ENCODE measurements at places on chromosomes 13 and 19.

DNA sequence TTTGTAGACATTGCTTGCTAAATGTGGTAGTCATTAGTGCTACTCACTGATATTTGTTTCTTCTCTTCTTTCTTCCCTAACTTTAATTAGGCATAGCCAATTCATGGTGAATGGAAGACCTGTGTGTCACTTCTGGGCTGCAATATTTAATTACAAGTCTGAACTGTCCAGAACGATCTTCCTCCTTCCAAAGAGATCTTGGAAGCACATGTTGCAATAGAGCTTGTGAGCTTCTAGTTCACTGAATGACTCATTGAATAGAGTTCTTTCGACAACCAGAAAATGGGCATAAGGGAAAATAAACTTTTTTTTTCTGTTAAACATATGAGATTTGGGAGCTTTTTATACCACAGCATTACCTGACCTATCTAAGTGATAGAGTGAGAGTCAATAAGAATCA, 1264.6 kb downstream of the PCDH9 start:
- no peak for DNase-seq

DNA sequence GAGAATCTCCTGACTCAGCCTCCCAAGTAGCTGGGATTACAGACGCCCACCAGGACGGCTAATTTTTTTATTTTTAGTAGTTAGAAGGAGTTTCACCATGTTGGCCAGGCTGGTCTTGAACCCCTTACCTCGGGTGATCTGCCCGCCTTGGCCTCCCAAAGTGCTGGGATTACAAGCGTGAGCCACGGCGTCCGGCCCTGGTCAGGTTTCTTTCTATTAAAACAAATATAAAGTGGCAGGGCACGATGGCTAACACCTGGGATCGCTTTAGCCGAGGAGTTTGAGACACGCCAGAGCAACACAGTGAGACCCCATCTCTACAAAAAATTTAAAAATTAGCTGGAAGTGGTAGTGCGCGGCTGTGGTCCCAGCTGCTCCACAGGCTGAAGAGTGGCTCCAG, 1.5 kb upstream of the MED25 start:
- DNase-seq = no peak

- no peak for DNase-seq
These were observed 4.4 kb upstream of the ZNF681 start for GRCh38 chr19:23762884-23763711.

- no peak for DNase-seq
These were observed 336 bp downstream of the CD22 start for GRCh38 chr19:35329323-35329722.

DNA sequence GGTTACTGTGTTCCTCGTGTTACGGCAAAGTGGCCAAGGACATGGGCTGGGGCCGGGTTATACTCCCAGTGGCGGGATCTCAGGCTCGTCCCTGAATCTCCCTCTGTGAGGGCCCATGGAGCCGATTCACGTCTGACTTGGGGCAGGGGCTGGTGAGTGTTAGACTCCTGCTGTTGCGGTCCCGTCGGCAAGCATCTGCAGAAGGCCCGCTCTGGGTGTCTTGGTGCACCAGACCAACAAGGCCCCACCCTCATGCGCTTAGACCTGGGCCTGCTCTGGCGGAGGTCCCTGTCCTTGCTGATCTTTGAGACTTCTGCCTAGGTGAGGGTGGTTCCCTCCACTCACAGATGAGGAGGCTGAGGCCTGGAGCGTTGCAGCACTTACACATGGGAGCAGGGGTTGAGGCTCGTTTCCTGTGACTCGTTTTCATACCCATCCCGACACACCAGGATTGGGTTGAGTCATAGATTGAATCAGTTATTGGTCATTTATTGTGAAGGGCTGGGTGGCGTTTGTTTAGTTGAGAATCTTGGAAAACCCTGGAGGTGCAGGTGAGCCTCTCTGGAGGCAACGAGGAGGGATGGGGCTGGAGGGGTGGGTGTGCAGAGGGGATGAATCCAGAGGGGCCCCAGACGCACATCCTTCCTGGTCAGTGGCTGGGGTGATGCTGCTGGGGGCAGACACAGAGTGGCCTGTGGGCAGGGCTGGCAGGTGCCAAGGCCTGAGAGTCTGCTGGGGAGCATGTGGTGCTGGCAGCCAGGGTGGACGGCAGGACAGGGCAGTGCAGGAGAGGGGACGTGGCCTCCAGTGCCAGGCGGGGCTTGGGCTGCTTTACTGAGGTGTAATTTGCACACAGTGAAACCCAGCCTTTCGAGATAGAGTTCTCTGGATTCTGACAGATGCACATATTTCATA, 4.6 kb downstream of the EPN1 start:
- no peak for DNase-seq

- DNase-seq = no peak
These were observed 330.6 kb downstream of the ATP8A2 start for GRCh38 chr13:25702386-25702785.

- DNase-seq = no peak
These were observed 38.3 kb downstream of the DNAJC15 start for GRCh38 chr13:43061496-43062280.

- DNase-seq = no peak
These were observed 512.0 kb upstream of the PCDH20 start for GRCh38 chr13:61927648-61928047.

DNA sequence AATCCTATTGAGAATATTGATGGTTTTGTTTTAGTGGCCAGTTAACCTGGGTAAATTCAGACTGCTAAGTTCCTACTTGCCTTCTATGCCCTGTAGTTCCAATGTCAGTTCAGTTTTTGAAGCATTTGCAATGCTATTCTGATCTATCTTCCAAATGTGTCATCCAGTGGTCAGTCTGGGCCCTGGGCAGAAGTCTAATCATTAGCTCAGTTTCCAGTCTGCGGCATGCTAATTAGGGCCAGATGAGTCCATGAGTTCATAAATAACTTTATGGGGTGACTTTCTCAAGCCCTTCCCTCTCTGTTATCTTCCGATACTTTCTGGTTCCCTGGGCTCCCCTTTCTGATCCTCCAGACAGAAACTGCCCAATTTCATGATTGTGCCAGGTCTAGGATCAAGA, 32.7 kb downstream of the FAM187B start:
- no peak for DNase-seq

- DNase-seq = no peak
These were observed 6.3 kb downstream of the IL17D start for GRCh38 chr13:20709782-20710181.

- DNase-seq = no peak
These were observed 12.0 kb upstream of the FCHO1 start for GRCh38 chr19:17739121-17739875.

GRCh38 chr19:37790244-37790925, 11.0 kb upstream of the ZNF573 start:
- no peak for DNase-seq

DNA sequence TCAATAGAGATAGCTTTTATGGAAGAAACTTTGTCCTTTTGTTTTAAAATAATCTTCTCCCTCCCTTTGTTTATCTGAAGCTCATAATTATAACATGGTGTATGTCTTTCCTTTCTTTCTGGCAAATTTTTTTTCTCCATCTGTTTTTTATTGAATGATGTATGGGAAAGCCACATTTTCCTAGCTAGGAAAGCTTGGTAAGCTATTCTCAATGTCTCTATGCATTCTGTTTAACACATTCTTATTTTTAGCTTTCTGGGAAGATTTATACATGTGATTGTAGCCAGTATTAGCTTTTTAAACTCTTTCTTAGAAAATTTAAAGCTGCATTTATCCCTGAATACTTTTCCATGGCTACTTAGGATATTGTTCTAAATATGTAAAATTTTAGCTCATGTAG, 124.9 kb upstream of the CSNK1A1L start:
- no peak for DNase-seq

DNA sequence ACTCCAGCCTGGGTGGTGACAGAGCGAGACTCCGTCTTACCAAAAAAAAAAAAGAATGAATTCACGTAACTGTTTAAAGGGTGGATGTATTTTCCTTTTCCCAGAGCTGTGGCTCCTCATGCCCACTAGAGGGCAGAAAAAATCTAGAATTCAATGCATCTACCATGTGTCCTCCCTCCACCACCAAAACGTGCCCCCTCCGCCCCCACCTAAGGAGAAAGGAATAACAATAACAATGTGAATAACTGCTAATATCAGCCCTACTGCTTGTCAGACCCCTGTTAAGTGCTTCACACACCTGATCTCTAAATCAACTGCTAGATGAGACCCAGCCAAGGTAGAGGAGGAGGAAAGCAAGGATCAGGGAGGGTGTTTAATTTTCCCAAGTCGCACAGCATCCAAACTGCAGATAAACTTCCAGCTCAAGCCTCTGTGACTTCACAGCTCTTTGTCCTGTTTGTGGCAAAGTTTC, 20.2 kb upstream of the PNMA8B start:
- DNase-seq = peak; percentile 51

Measured in CD14-positive monocyte (primary cell).